ENCODE measurements at places on chromosomes 4 and X.

GRCh38 chrX:65598559-65599147 lies 64.1 kb upstream of the LAS1L start:
- no peak for DNase-seq

DNA sequence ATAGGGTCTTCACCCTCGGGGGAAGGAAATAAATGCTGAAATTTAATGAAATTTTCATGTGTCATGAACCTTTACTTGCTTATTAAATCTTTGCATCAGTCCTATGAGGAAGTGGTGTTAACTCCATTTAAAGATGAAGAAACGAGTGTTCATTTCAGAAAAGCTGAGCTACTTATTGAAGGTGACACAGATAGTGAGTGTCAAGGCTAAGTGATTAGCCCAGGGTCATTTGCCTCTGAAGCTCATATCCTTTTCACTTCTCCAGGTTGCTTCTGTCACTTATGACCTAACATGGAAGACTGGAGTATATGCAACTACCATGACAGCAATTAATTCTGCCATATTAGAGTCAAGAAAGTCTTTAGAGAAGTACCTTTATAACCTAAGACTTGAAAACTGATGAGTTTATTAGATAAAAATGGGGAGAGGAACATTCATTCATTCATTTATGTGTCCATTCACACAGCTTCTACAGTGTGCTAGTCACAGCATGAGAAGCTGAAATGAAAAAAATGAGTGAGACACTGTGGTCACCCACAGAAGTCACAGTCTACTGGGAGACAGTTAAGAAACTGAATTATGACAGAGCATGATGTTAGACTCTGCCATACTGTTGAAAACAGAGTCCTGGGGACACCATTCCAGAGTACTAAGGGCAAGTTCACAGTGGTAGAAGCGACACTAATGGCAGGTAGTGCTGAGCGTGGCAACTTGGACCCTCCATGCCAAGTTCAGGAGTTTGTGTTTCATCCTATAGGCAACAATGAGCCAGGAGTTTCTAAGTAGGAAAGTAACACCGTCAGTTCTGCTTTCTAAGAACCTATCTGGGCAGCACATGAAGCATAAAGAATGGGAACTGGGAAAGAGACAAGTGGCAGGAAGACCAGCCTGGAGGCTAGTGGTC lies 21.3 kb downstream of the ALPK1 start:
- no peak for DNase-seq

DNA sequence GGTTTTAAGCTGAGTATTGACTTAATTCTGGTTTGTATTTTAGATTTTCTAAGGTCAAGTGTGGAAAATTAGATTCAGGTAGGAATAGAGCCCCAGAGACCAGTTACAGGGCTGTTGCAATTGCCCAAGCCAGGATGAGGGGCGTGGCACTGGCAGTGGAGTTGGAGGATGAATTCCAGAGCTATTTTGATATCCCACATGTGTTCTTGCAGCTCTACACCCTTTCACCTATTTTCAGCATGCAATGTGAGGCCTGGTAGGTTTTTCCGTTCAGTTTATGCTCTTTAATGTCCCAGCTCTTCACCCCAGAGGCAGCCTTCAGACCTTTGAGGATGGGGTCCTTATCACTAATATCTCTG lies 17.9 kb upstream of the OGT start:
- DNase-seq: no peak

- DNase-seq: no peak
These were observed 1472.8 kb downstream of the PCDH7 start for GRCh38 chr4:32192991-32193390.

DNA sequence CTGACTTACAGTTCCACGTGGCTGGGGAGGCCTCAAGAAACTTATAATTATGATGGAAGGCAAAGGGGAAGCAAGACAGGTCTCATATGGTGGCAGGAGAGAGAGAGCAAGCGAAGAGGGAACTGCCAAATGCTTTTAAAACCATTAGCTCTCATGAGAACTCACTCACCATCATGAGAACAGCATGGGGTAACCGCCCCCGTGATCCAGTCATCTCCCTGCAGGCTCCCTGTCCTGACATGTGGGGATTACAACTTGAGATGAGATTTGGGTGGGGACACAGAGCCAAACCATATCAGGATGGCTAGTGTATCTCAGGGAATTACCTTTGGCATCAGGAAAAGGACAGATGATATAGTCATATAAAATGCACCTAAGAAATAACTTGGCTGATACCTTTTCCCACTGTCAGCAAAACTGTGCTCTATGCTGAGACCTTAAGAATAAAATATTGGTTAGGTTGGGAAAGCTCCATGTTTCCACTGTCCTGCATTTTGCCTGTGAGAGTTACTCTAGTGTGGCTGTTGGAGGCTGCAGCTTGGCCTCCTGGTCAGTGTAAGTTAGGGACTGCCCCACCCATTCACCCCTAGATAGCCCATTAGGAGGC lies 110.3 kb downstream of the UCHL1 start:
- DNase-seq: no peak

GRCh38 chr4:17599826-17600225 lies 14.6 kb upstream of the MED28 start:
- DNase-seq: no peak

- no peak for DNase-seq
These were observed 16.1 kb upstream of the TBC1D14 start for GRCh38 chr4:6893449-6894085.

GRCh38 chr4:7780751-7781348 lies 158.8 kb downstream of the AFAP1 start:
- no peak for DNase-seq

- DNase-seq: no peak
These were observed 60.9 kb downstream of the HTT start for GRCh38 chr4:3135155-3136011.

GRCh38 chr4:6313216-6313615 lies 43.6 kb downstream of the WFS1 start:
- DNase-seq: no peak

DNA sequence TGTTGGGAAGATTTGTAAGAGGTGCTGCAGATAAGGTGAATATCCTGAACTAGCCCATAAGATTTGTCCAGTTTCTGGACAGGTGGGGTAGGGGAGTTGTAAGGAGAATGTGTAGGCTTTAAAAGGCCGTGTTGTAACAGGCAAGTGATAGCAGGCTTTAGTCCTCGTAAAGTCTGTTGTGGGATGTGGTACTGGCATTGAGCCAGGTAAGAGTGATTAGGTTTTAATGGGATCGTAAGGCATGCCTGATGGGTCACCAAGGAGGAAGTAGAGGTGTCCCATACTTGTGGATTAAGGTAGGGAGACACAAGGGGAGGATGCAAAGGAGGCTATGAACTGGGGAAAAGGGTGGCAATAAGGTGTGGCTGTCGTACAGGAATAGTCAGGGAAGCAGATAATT lies 256.9 kb upstream of the DKK2 start:
- no peak for DNase-seq

All from muscle of arm (tissue), 14 donors.